Smooth muscle cell of the pulmonary artery (primary cell): ENCODE measurements at places on chromosomes 13 and 19. TPM values are rescaled to one million over a fixed set of nuclear protein-coding genes. Genes with fewer than 3 reads are reported as not detected.

ZNF441 gene
- total RNA-seq = 10.7 and 12.3 TPM in 2 replicates

C19orf33 gene
- not detected in 2 replicates for total RNA-seq

CNN2 gene
- total RNA-seq = 200 and 242 TPM in 2 replicates

CGB3 gene
- total RNA-seq = not detected in 2 replicates

GJB6 gene
- not detected in 2 replicates for total RNA-seq

RINL gene
- 1.6 and 2.6 TPM in 2 replicates for total RNA-seq

FFAR3 gene
- total RNA-seq = not detected in 2 replicates

OR10H1 gene
- total RNA-seq = not detected in 2 replicates

LYL1 gene
- total RNA-seq = 0.91 and 1.3 TPM in 2 replicates
